BE2C (cell line): ENCODE measurements at places on chromosomes 16 and 17.

- DNase-seq: peak; percentile 90
Observed at GRCh38 chr17:29929533-29930408, at the start of gene SSH2. TSS of gene SSH2 (minus strand) at chr17:29930228. CDS start at chr17:29930000, 228 bp downstream.

DNA sequence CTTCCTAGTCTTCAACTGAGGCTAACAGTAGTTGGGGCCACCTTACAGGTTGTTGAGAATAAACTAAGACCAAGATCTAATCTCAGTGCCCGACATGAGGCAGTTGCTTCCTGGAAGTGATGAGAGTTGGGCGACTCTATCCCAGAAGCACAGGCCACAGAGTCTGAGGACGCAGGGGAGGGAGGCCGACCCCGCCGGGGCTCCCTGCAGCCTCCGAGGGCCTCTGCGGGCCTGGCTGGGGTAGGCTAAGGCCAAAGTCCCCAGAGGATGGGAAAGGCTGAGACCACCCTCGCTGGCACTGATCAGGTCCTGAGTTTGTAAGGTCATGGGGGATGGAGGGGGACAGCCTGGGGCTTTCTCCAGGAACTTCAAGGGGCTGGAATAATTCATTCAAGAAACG is 74.0 kb downstream of the ENGASE start:
- no peak for DNase-seq

GRCh38 chr17:14737984-14738651 is 437.2 kb downstream of the HS3ST3B1 start:
- no peak for DNase-seq

DNA sequence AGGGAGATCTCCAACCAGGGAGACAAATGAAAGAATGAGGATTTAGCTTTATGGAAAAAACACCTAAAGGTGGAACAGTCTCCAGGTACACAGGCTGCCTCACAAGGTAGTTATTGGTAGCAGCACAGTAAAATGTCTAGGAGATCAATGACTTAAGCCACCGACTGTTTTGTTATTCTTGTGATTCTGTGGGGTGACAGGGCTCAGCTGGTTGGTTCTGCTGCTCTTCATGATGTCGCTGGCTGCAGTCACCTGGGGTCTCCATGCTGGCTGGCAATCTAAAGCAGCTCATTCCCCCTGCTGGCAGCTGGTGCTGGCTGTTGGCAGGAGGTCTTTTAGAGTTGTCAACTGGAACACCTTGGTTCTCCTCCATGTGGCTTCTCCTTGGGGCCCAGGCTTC is 69.2 kb downstream of the FOXL1 start:
- no peak for DNase-seq

- DNase-seq: no peak
Observed at GRCh38 chr16:65316808-65317207, 194.9 kb upstream of the CDH11 start.

- DNase-seq: no peak
Observed at GRCh38 chr17:41614098-41614497, 1.5 kb upstream of the KRT16 start.
